ENCODE measurements at places on chromosomes 5 and 9.

GRCh38 chr9:77916820-77917219, 114.8 kb downstream of the GNAQ start:
- no peak for DNase-seq

DNA sequence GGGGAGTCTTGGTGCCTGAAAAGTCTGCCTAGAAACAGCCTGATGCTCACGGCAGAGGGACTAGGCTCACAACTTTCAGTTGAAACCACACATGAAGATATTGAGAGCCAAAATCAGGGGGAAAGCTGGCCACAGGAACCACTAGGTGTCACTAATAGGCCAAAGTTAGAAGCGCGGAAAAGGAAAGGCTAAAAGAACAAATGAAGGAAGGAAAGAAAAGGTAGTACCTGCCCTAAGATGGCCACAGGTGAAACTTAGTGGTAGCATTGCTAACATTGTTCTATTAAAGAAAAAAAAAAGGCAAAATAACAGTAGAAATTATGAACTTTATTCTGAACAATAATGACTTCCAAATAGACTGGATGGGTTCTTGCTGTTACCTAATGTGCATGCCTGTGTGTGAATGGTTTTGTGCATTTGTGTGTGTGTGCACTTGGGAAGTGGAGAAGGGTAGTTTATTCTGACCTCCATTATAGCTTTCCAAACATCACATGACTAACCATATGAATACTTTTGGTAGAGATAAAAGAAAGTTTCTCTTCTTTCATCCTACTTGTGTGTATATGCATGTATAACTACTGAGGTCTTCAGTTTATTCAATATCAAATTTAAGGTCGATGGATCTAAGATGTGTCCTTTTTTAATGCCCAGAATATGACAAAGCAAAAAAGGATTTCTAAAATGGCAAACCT, 2.1 kb upstream of the RFESD start:
- no peak for DNase-seq

DNA sequence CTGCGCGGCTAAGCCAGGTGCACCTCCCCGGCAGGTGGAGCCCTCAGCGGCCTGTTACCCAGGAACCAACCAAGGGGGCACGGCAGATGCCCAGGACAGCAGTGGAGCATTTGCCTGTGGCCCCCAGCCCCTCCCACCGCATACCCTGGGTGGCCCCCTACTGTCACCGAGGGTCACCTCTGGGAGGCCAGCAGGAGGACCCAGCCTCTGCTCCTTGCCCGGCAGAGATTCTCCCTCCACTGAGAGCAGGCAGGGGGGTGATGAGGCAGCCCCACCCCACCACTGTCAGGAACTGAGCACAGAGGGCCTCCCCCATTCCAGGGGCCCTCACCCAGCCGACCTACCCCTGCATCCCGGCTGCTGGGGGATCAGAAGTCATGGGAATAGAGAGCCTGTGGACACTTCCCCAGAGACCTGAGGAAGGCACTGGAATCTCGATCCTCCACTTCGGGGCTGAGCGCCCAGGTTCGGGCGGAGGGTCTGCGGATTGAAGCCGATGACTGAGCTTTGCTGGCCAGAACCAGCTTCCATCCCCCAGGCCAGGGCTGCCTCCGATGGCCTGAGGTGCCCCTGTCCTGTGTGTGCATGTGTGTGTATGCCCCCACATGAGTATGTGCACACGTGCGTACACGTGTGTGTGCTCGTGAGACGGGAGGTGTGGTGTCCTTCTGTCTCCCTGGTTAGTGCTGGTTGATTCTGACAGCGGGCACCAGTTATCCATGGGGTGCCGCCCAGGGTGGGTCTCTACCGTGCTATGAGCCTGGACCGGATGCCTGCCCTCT, at the start of gene QRFP:
TSS of gene QRFP (minus strand) at position 580 of the 782 bp plus-strand sequence. CDS start 2,974 bp downstream, outside the sequence.
- DNase-seq = no peak

GRCh38 chr9:71683598-71684235, 84.6 kb downstream of the CEMIP2 start:
- peak; percentile 70 for DNase-seq

- no peak for DNase-seq
Observed at GRCh38 chr9:116549786-116550660, 137.1 kb upstream of the TRIM32 start.

- no peak for DNase-seq
Observed at GRCh38 chr9:114621975-114622609, 11.0 kb downstream of the TMEM268 start.

- no peak for DNase-seq
Observed at GRCh38 chr5:172833372-172833685, 722 bp upstream of the ERGIC1 start.

- DNase-seq = no peak
Observed at GRCh38 chr9:123376218-123377071, 20.4 kb downstream of the CRB2 start.

DNA sequence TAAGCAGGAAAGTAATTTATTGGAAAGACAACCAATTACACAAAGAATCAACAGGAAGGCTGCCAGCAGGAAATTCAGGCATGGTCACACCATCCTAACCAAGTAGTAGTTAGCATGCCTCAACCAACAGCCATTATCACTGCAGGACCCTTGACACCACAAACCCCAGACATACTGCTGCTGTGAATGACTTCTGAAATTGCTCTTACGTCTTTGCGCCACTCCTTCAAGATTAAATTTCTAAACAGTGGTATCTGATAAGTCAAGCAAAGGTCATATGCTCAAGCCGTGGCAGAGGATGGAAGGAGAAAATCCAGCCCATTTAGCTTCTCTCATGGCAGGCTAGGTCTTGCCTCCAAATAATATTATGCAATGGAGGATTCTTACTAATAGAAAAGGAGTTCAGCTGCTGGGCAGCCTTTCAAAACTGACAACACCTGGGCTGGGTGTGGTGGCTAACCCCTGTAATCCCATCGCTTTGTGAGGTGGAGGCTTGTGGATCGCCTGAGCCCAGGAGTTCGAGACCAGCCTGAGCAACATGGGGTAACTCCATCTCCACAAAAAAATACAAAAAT, 5.0 kb upstream of the PTGER4 start:
- DNase-seq = peak; percentile 89

- no peak for DNase-seq
Observed at GRCh38 chr5:78137290-78137689, 157.2 kb downstream of the AP3B1 start.

DNA sequence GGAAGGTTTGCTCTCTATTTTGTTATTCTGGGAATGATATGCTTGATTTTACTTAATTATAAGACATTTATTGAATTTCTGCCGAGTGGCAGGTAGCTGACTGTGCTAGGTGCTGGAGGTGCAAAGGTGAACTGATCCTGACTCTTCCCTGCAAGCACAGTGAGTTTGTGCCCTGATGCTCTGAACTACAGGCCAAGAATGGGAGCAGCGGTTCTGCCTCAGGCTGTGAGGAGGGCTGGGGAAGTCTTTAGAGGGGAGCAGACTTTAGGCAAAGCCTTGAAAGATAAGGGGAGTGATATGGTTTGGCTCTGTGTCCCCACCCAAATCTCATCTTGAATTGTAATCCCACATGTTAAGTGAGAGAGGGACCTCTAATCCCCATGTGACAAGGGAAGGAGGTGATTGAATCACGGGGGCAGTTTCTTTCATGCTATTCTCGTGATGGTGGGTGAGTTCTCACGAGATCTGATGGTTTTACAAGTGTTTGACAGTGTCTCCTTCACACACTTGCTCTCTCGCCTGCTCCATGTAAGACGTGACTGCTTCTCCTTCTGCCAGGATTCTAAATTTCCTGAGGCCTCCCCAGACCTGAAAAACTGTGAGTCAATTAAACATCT, 73.1 kb downstream of the NDFIP1 start:
- no peak for DNase-seq

- DNase-seq = no peak
Observed at GRCh38 chr5:16552666-16553343, 64.0 kb downstream of the RETREG1 start.

DNA sequence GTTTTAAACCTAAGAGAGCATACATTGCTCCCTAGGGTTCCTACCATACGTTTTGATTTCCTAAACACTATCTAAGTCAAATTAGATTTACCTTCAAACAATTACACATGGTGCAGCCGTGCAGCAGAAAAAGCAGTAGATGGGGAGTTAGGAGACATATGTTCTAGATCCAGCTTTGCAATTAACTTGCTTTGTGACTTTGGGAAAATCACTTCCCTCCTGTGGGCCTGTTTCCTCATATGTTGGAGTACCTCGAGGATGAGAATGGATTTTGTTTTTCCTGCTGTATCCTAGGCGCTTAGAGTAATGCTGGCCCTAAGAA, 711 bp downstream of the MRPL50 start:
- DNase-seq = no peak

- DNase-seq = no peak
Observed at GRCh38 chr9:137206602-137207001, 1.1 kb downstream of the NDOR1 start.

DNA sequence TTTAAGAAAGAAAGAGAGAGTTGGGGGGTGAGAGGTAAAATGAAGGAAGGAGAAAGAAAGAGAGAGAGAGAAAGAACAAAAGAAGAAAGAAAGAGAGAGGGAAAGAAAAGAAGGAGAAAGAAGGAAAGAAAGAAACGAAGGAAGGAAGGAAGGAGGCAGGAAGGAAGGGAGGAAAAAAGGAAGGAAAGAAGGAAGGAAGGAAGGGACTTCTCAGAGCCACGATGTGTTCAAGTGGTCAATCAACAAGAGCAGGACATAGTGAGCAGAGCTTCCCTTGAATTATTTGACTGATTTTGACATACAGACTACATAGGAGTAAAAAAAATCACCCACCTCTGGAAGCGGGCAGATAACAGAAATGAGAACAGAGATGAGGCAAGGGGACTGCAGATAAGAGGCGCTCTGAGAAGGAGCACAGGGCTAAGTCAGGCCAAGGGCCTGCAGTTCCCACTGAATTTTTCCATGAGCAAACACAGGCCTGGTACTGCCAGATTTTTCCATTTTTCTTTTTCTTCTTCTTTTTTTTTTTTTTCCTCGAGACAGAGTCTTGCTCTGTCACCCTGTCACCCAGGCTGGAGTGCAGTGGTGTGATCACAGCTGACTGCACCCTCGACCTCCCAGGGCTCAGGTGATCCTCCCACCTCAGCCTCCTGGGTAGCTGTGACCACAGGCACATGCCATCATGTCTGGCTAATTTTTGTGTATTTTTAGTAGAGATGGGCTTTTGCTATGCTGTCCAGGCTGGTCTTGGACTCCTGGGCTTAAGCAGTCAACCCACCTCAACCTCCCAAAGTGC, 77.7 kb upstream of the IL17B start:
- DNase-seq = no peak

- no peak for DNase-seq
Observed at GRCh38 chr5:110321117-110321516, 405.4 kb downstream of the TMEM232 start.

DNA sequence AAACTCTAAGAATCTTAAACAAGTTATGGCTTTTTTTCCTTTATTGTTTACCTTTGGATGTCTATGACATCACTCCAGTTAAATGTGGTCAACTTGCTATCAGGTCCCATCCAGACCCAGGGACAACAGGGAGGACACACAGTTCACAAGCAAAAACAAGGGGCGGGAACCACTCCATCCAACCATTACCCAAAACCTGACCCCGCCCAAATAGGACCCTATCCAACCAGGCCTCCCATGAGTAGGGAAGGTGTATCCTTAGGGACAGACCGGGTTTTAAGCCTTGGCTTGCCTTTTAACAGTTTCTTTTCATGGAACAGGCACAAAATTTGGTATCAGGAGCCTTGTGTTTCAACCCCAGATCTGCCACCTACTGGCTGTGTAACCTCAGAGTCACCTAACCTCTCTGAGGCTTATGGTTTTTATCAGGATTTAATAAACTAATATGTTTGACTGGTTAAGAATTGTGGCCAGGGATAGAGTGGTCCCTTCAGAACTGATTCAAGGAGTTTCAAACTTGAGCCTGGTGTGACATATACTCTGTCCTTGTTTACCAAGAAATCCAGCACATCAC, 127.7 kb upstream of the RAD23B start:
- no peak for DNase-seq

DNA sequence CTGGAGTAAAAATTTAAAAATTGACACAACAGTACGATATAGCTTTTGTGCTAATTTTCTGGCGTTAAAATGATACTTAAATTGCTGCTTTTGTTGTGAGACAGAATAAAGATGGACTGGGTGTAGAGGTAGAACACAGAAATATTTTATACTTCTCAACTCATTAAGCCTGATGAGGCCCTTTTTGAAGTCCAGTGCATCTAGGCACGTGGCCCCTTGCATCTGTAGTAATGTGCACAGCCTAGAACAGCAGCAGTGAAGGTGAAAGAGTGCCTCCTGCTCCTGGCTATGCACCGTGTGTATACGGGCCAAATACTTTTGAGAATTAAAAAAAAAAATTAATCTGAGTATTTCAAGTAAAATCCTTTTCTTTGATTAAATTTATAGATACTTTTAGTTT, 115.6 kb downstream of the XRCC4 start:
- DNase-seq = no peak

DNA sequence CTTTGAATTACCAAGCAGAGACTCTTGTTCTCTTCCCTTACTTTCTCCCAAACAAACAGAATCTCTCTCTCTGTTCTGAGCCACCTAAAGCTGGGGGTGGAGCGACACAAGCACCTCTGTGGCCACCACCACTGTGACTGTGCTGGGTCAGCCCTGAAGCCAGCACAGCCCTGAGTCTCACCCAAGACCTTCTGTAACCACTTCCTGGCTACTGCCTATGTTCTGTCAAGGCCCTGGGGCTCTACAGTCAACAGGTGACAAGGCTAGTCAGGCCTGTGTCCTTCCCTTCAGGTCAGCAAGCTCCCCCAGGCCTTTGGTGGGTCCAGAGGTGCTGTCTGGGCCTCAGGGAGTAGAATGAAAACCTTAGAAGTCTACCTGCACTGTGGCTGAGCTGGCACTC, 26.1 kb upstream of the SLC28A3 start:
- DNase-seq = no peak
